Heart left ventricle (tissue), 16 donors: ENCODE measurements at places on chromosomes 16 and 17. TPM values are rescaled to one million over a fixed set of nuclear protein-coding genes. Genes with fewer than 3 reads are reported as not detected.

The TMED6 gene
- not detected for total RNA-seq

The C17orf58 gene
- total RNA-seq, result 7.4 TPM

The LYZL6 gene
- not detected for total RNA-seq

The ANKS4B gene
- not detected for total RNA-seq

The ZNF286A gene
- total RNA-seq, result 12.7 TPM

The DNAH9 gene
- total RNA-seq, result 0.34 TPM

The RDM1 gene
- not detected for total RNA-seq
